ENCODE measurements at places on chromosomes 11 and 22.
A peak's percentile ranks its signal among the peaks of the same experiment; 100 is the strongest.

DNA sequence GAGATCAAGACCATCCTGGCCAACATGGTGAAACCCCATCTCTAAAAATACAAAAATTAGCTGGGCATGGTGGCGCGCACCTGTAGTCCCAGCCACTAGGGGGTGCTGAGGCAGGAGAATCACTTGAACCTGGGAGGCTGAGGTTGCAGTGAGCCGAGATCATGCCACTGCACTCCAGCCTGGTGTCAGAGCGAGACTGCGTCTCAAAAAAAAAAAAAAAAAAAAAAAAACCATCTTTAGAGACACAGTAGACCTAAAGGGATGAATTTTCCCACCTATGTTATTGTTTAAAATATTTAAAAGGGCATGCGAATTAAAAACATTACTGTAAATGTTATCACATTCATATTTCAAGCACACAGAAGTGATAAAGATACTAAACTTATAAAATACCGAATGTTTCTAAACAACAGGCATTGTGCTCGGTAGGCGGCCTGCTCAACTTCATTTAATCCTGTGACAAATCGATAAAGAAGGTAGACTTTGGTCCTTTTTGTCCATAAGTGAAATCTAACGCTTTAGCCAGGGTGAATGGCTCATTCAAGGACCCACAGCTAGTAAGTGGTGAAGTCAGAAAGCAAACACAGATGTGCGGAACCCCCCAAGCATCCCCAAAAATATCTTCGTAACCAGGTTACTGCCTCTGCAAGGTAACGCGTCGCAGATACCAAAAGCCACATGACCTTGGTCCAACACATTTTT, 16.1 kb downstream of the NCAPD3 start:
- peak; percentile 75 for DNase-seq

DNA sequence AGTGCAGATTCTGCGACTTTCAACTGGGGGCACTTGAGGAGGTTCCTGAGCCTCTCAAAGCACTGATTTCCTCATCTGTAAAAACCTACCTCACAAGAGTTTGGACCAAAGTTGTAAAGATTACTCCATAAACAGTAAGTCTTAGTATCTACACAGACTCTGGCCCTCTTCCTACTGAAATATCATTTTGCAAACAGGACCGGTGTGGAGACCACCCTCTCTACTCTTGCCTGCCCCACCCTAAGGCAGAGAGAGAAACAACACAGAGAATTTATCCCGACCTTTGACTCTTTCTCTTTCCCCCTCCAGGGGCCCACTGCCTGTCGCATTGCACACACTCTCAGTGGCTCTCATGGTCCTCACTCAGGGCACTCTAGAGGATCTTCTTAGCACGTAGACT, 117.9 kb upstream of the LDLRAD3 start:
- no peak for DNase-seq

- DNase-seq: no peak
These were observed 1.0 kb downstream of the PATL1 start for GRCh38 chr11:59667812-59668187.

DNA sequence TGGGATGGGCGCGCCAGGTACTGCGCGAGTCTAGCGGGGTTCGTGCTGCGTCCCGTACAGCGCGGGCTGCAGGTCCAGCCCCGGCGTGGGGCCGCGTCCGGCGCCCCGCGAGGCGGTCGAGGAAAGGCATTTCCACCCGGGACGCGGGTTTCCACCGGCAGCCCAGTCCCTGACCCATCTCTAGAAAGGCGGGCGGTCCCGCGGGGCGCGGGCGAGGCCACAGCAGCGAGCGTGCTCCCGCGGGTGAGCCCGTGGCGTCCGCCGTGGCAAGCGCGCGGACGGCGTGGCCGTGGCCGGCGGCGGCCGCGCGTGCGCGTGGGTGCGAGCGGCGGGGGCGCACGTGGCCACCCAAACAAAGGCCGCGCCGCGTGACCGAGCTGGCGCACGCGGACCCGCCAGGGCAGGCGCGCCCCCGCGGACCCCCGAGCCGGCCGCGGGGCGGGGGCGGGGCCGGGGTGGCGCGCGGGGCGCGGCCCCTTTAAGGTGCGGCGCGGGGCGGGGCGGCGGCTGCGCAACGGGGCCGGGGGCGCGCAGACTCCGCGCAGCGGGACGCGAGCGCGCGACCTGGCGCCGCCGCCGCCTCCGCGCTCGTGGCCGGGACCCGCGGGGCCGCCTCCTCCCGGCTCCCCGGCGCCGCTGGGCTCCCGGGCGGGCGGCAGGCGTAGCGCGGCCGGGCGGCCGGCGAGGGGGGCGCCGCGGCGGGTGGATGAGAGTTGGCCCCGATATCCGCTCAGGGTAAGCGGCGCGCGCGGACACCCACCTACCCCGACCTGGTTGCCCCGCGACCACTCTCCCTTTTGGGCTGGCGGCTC, 39.3 kb upstream of the CELSR1 start:
- peak; percentile 28 for DNase-seq

DNA sequence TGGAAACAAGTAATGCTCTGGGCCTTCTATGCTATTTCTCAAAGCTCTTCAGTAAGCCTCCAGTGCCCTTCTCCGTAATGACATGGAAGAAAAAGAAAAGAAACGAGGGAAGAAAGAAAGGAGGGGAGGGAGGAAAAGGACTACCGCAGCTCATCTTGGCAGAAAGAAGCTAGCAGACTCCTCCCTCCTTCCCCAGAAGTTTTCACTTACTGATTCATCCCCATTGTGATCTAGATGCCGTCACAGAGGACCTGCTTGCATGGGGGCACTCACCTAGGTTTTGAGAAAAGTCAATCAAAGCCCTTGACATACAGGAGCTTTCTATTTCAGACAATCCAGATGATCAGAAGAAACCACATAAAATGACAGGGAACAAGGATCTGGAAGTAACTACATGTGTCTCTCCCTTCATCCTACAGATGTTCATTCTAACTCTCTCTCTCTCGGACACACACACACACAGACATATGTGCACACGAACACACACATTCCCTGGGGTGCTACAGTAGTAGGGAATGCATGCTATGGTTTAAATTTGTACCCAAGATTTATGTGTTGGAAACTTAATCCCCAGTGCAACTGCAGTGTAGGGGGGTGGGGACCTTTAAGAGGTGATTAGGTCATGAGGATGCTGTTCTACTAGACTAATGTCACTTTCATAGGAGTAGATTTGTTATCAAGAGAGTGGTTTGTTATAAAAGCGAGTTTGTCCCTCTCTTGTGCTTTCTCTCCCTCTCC, 37.6 kb upstream of the RCN1 start:
- DNase-seq: no peak

DNA sequence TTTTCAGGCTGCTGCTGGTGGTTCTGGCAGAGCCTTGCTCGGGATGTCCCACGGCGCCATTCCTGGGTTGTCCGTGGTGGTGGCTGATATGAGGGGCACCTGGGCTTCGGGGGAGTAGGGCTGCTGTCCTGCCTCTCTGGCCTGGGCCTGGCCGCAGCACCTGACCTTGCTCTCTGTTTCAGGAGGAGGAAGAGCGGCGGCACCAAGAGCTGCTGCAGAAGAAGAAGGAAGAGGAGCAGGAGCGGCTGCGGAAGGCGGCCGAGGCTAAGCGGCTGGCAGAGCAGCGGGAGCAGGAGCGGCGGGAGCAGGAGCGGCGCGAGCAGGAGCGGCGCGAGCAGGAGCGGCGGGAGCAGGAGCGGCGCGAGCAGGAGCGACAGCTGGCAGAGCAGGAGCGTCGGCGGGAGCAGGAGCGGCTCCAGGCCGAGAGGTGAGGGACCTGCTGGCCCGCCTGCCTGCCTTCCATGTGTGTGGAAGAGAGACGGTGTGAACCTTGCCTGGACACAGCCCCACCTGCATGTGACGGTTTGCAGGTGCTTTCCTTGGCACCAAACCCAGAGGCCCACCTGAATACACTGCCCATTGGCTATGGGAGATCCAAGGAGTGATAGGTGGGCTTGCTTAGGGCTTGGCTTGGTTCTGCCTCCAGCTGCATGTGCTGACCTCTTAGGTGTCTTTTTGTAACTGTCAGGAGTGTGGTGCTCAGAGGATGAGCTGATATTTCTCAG, 22.8 kb downstream of the INCENP start:
- DNase-seq: no peak

GRCh38 chr11:25317216-25317615, 820.4 kb downstream of the LUZP2 start:
- no peak for DNase-seq

- no peak for DNase-seq
These were observed 22.6 kb upstream of the APLP2 start for GRCh38 chr11:130047141-130047540.

DNA sequence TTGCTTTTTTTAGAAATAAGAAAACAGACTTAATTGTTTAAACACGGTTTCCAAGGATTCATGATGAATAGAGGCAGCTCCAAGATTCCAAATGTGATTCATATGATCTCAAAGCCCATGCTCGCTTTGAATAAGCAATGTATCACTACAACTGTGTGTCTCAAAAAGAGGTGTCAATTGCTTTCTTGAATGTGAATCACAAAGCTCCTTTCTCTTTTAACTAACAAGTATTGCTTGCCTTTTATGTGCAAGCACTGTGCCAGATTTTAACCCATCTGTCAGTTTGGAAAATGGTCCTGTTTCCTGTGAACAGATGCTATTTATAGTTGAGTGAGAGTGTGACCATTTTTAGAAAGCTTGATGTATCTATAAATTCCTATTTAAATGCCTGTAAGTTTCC, 6.5 kb downstream of the OOSP1 start:
- DNase-seq: no peak

Measured in activated naive CD4-positive, alpha-beta T cell treated with anti-CD3 and anti-CD28 coated beads for 36 hours (primary cell).